ENCODE measurements at places on chromosomes 2 and 18.
A peak's percentile ranks its signal among the peaks of the same experiment; 100 is the strongest.

DNA sequence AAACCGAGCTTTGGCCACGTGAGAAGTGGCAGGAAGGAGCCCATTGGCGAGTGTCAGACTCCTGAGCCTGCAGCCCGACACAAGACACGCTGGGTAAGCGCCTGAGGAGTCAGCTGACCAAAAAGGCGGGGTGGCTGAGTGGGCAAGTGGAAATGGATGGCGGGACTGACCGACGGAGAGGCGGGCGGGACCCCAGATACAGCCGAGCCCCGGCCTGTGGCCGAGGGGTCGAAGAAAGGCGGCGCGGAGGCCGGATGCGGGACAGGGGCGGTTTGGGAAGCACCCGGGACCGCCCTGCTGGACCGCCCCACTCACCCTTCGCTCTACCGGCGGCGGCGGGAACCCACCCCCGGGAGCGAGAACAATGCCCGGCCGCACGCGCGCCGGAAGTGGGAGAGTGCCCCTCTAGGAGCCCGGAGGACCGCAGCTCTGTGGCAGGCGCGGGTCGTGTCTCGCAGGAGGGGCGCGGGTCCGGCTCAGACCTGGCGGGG, 22.8 kb downstream of the ZSCAN30 start:
- peak; percentile 85 for DNase-seq

- no peak for DNase-seq
These were observed 686 bp upstream of the PNO1 start for GRCh38 chr2:68157002-68157401.

- DNase-seq: no peak
These were observed 3.3 kb downstream of the SESTD1 start for GRCh38 chr2:179261151-179261825.

GRCh38 chr2:225288986-225289385, 110.5 kb upstream of the NYAP2 start:
- no peak for DNase-seq

DNA sequence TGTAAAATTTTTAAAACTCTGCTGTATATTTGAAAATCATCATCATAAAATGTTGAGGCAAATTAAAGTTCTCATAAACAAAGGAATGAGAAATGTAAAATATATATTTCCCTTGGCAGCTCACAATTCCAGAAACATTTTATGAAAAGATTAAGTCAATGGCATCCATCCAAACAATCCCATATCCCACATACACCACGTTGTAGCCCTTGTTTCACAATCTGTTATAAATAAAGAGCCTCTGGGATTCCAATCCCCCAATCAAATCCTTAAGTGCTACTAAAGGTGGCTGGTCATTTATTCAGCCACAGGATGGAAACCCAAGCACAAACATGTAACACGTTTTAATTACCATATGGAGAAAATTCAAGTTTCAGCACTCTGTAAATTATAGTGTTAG, 51.7 kb downstream of the GFPT1 start:
- no peak for DNase-seq

All from hematopoietic multipotent progenitor cell treated with erythropoietin and hydrocortisone succinate and interleukin-3 and kit ligand, for 4 days (in vitro differentiated cells).